Fibroblast of villous mesenchyme (primary cell): ENCODE measurements at places on chromosomes 1 and 21. TPM values are rescaled to one million over a fixed set of nuclear protein-coding genes. Genes with fewer than 3 reads are reported as not detected.

SERINC2 gene
- total RNA-seq = 13.5 and 21.2 TPM in 2 replicates

OR10K2 gene
- not detected in 2 replicates for total RNA-seq

TMEM82 gene
- total RNA-seq = not detected in 2 replicates

FCGR3B gene
- total RNA-seq = not detected in 2 replicates

KCND3 gene
- total RNA-seq = 1.3 and 1.7 TPM in 2 replicates

COL6A1 gene
- 538 and 819 TPM in 2 replicates for total RNA-seq

S100A7A gene
- total RNA-seq = not detected in 2 replicates

GPR61 gene
- total RNA-seq = under 0.01 TPM in 1 of 2 replicates, not detected in the other
